ENCODE measurements at places on chromosomes 6 and 20. TPM values are rescaled to one million over a fixed set of nuclear protein-coding genes. Genes with fewer than 3 reads are reported as not detected.

The KCNK16 gene
- polyA plus RNA-seq = not detected

The CCN6 gene
- polyA plus RNA-seq = 2.7 TPM

The SLC22A3 gene
- polyA plus RNA-seq = 6.4 TPM

The LHFPL5 gene
- polyA plus RNA-seq = not detected

The VWA7 gene
- polyA plus RNA-seq = 8.5 TPM

The LRRN4 gene
- 12.2 TPM for polyA plus RNA-seq

The PPP1R14C gene
- 21.6 TPM for polyA plus RNA-seq

The GLP1R gene
- polyA plus RNA-seq = 1.3 TPM

The CENPQ gene
- polyA plus RNA-seq = 18.3 TPM

The PCSK2 gene
- polyA plus RNA-seq = 0.62 TPM

The PRPH2 gene
- polyA plus RNA-seq = 3.1 TPM

The MMP24 gene
- polyA plus RNA-seq = 1.8 TPM

The PGC gene
- polyA plus RNA-seq = not detected

GRCh38 chr6:16305788-16306187 lies 67.4 kb downstream of the GMPR start:
- DNase-seq = no peak

DNA sequence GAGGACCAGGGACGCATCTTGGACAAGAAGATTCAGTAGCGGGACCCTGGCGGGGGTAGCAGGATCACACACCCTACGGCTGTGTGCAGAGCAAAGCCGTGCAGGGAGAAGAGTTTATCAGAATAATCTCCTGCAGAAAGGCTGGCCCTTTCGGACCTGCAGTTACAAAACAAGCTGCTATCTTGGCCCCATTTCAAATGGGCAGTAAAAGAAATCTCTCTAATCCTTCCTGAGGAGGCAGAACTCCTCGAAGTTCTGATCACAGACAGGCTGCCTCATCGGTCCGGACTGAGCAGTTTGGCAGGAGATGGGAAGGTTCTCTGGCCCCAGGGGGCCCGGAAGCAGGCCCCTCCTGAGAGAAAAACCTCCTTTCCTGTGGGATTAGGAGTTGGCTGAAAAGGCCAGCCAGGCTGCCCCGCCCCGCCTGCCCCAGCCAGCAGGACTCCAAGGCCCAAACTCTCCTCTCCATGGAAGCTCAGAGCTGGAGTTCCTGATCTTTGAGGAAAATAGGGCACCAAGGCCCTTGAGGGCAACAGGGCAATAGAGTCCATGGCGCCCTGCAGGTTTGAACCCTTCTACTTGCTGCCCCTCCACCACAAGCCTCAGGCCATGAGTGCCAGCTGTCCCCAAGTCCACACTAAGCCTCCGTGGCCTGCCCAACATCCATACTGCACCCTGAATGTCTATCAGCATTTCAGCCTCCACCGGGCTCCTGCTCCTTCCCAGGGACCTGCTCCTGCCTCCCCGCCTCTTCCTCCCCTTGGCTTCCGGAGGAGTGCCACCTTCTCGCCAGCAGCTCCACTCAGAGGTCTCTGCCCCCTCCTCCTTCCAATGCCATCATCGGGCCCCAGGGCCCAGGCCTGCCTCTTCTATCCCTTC lies 141.3 kb downstream of the PREX1 start:
- DNase-seq = no peak

- peak; percentile 13 for DNase-seq
Measured at GRCh38 chr6:54053881-54054391, 57.3 kb upstream of the MLIP start.

GRCh38 chr6:114940181-114940580 lies 597.4 kb upstream of the HS3ST5 start:
- DNase-seq = no peak

- no peak for DNase-seq
Measured at GRCh38 chr20:53099856-53100255, 127.7 kb downstream of the TSHZ2 start.

DNA sequence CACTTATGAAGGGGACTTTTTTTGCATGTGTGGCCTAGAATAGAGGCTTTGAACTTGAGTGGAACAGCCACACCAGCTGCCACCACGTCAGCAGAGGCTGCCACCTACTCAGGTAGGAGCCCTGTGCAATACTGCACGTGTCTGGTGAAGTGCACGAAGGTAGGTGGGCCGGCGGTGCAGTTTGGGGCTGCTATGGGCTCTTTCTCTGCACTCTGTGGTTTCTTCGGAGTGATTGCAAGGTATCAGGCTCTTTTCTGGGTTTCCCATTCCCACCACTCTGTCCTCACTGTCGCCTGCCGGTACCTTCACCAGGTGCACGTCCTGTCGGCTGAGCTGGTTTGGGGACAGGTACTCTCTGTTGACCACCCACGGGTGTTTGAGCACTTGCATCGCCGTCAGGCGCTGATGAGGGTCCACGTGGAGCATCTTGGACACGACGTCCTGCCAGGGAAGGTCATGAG lies 30.8 kb upstream of the MPC1 start:
- DNase-seq = no peak

GRCh38 chr20:59019217-59019616 lies at the start of gene TUBB1:
Gene TUBB1 (plus strand): TSS chr20:59019429. CDS start chr20:59019523, 94 bp downstream.
- no peak for DNase-seq

- no peak for DNase-seq
Measured at GRCh38 chr6:149615805-149616204, 32.7 kb downstream of the KATNA1 start.

- DNase-seq = no peak
Measured at GRCh38 chr6:105196076-105196475, 16.3 kb upstream of the POPDC3 start.

GRCh38 chr6:74879976-74880375 lies 325.9 kb downstream of the COL12A1 start:
- DNase-seq = no peak

DNA sequence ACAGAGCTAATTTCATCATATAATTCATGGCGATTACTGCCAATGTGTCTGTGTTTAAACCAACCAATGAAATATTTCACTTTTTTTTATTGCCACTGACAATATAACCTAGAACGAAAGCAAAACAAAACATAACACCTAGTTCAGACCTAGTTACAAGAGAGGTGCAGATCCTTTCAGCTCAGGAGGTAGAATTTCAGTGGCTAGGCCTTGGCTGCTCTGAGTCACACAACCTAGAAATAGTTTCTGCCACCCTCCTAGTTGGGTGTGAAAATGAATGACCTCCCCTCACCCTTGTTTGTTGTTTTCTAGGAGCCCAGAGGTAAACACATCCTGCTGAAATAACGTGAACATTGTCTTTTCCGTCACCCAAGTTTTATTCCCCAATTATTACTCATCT lies 356.3 kb downstream of the HTR1B start:
- DNase-seq = no peak

- DNase-seq = no peak
Measured at GRCh38 chr6:169166896-169167580, 86.6 kb downstream of the THBS2 start.

DNA sequence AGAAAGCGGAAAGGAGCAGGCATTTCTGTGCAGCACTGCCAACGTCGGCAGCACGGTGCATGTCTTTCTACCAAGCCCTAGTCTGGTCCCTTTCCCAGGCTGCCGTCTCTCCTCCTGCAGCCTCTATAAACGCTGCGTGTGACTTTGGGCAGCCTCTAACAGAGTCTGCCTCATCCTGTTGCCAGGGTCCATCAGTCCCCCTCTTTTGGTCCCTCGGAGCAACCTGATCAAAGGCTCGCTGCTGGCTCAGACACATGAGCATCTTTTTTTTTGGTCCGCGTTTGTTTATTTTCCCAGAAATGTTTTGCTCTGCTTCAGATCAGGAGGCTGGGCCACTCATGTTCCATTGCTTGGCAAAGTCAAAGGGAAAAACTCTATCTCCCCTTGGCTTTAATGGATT lies 166.8 kb upstream of the CST7 start:
- DNase-seq = no peak

GRCh38 chr6:167487749-167488664 lies 163.1 kb downstream of the TTLL2 start:
- DNase-seq = no peak

- DNase-seq = no peak
Measured at GRCh38 chr6:44931385-44931784, 396.7 kb upstream of the RUNX2 start.

GRCh38 chr6:139029470-139030227 lies 1.1 kb downstream of the ABRACL start:
- DNase-seq = peak; percentile 53

All from left kidney (tissue), 8 donors.